ENCODE measurements at places on chromosomes 2 and 18.

GRCh38 chr18:45935591-45936335, 31.4 kb downstream of the EPG5 start:
- DNase-seq, result no peak

GRCh38 chr2:198315791-198316630, 511.6 kb downstream of the PLCL1 start:
- DNase-seq, result no peak

DNA sequence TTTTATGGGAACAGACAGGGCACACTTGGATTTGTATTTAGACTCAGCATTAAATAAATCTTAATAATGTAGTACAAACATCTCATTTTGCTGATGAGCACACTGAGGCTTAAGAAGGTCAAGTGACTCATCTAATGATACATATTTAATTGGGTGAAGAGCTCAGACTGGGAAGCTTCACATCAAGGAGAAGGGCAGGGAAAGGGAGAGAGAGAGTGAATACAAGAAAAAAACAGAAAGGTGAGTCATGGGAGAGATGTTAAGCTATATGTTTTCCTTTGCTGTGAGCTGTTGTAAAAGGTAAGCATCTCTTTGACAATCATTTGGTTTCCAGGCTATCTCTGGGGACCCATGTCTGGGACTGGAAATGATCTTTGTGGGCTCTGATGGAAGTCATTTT, 277.8 kb downstream of the SETBP1 start:
- DNase-seq, result no peak

DNA sequence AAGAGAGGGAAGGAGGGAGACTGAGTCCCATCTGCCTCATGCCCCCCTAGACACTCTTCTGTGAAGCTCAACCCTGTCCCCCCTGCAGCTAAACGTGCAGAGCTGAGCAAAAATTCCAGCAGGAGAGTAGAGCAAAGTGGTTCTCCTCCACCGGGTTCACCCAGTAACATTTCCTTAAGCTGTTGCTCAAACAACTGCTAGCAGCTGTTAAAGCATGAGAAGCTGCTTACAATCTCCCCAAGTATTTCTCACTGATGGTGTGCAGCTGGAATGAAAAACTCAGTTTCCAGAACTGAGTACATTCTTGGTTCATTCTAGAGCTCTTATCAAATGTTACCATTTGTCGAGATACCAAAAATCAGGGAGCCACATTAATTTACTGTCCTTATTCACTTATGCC, 92.3 kb downstream of the STK39 start:
- no peak for DNase-seq

DNA sequence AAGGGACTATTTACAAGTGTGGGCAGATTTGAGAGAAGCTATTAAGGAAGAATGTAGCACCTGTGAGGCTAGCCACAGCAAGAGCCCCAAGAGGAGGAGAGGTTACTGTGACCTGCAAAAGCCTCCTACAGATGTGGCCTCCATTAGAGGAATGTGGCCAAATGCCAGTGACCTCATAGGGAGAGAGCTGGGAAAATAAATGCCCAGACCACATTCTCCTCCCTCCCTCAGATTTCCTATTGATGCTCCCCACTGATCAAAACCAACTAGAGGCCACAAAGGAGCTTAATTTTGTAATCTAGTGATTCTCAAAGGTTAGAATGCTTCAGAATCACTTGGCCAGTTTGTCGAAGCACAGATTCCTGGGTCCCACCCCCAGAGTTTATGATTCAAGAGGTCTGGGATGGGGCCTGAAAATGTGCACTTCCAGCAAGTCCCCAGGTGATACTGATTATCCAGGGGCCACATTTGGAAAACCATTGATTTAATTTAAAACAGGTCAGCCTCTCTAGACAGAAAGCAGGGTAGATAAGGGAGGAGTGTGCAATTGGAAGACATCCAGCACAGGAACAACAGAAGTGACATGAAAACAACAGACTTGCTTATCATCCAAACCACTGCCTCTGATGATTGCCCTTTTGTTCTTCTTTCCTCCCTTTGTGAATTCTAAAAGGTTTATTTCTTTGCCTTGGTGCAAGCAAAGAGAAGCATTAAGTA, 61.2 kb upstream of the RBBP8 start:
- DNase-seq, result no peak

- DNase-seq, result no peak
Observed at GRCh38 chr2:44598330-44599119, 236.8 kb downstream of the CAMKMT start.

GRCh38 chr2:214651451-214651850, 158.0 kb downstream of the BARD1 start:
- DNase-seq, result no peak

DNA sequence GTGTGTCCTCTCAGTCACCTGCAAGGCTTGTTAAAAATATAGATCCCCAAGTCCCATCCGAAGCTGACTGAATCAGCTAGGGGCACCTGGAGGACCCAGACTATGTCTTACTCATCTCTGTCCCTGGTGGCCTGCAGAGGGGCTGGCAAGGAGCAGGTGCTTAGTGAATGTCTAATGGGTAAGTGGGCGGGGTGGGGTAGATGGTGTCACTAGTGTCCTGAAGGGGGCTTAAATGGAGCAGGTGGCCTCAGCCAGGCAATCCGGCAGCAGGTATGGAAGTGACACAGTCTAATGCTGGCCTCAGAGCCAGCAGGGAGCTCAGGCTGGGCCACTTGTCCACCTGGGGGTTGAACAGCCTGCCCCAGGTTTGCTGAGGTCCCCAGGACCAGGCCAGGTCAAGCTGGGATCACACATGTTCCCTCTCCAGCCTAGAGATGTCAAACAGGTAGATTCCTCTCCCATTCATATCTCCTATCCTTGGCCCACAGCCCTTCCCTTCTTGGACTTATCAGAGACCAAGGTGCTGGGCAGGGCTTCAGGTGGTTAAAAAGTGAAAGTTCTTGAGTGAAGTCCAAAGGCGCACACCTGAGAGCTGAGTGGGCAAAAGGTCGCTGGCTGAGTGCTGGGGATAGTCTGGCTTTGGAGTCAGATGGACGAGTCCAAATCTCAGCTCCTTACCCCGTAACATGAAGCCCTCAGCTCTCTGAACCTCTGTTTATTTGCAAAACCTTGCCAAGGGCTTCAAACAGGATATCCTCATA, 1.7 kb downstream of the STEAP3 start:
- peak; percentile 45 for DNase-seq

DNA sequence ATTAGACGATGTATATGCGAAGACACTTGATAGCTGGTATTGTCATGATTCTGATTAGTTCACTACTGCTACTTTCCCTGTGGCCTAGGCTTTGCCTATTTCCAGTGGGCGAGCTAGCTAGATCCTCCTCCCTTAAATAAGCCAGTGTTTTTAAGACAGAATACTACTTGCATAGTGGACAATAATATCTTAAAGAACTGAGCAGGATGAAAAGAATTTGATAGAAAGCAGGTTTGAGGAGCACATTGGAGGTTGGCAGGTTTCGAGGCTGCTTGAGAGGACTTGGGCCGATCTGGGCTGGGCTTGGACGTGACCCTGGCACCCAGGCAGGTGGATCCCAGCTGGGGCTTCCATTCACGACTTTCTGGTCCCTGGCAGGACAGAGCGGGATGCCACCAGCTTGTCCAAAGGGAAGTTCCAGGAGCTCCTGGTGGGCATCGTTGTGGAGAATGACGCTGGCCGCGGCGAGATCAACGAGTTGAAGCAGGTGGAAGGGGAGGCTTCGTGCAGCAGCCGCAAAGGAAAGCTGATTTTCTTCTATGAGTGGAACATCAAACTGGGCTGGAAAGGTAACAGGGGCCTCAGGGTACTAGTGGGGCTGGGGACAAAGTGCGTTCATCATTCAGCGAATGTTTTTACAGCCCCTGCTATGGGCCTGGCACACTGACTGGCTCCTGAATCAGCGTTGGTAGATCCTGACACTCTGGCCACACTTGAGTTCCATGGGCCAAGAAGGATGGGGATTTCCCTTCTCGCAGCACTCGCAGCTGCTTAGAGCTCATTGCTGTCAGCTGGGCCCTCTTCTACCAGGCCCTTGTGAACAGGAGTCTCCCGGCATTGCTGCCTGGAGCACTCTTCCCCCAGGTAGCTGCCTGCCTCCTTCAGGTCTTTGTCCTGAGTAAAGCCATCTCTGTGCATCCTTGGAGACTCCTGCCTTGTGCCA, 16.9 kb downstream of the C2orf74 start:
- no peak for DNase-seq

GRCh38 chr2:136029149-136029548, 43.7 kb upstream of the DARS1 start:
- no peak for DNase-seq

GRCh38 chr2:28355521-28356094, 37.0 kb upstream of the FOSL2 start:
- peak; percentile 89 for DNase-seq

GRCh38 chr2:197839327-197839726, 34.9 kb downstream of the PLCL1 start:
- no peak for DNase-seq
